ENCODE measurements at places on chromosomes 4 and X.

DNA sequence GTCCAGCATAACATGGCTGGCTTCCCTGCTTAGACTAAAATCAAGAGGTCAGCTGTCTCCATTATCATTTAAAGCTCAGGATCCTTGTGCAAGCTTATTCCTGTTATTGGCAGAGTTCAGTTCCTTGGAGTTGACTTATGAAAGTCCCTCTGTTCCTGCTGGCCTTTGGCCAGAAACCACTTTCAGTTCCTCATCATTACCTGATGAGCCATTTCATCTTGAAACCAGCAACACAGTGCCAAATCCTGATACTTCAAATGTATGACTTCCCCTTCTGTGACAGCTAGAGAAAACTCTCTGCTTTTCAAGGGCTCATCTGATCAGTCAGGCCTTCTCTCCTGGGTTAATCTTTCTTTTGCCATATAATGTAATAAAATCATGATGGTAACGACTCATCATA is 110.6 kb upstream of the FSTL5 start:
- H3K4me1 ChIP-seq, result no peaks in the 10 kb centered on the region
- no peak overlapping the region for H3K27ac ChIP-seq
- no peak overlapping the region for H3K4me3 ChIP-seq
- DNase-seq, result no peak
- no peaks in the 10 kb centered on the region for H3K27me3 ChIP-seq

DNA sequence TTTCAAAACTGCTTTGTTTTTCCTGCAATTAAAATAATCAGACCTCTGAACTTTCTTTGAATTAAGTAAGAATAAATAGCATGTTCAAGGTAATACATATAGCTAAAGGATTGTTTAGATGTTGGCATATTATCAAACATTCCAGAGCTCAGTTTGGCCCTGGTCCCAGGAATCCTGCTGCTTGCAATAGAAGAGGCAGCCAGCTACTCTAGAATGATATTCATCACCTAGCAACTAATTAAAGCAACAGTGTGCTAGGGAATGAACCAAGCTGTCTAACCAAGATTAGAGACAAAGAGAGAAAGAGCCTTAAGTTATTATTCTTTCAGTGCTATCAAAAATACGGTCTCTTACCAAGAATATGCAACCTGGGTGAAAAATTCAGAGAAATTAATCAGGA is 460.9 kb downstream of the GABRG1 start:
- DNase-seq, result no peak
- no peak overlapping the region for H3K4me3 ChIP-seq
- H3K27me3 ChIP-seq, result no peaks in the 10 kb centered on the region
- H3K27ac ChIP-seq, result no peak overlapping the region
- H3K36me3 ChIP-seq, result no peaks in the 10 kb centered on the region

GRCh38 chrX:75107863-75108509 is 48.1 kb downstream of the ABCB7 start:
- H3K27me3 ChIP-seq, result no peaks in the 10 kb centered on the region
- H3K4me3 ChIP-seq, result no peak overlapping the region
- H3K4me1 ChIP-seq, result no peaks in the 10 kb centered on the region
- DNase-seq, result no peak

DNA sequence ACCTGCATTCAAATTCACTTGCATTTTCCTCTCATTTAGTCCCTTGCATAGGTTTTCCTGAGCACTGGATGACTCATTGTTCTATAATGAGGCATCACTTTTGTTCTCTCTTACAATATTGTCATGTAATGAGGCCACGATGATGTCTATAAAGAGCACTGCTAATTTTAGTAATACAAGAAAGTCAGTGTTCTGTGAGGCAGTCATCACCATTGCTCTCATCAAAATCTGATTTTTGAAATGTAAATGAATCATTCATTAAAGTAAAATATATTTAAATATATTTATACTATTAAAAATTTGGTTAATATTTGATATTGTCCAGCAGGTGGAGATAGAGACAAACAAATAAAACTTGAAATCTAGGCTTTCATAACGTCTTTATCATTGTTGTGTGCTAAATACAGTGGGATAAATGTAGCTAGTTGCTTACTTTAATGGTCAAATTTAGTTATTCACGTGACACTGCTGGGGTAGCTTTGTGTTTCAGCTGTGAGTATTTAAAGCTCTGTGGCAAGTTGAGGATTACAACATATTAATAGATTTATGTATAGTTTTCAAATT is 15.4 kb downstream of the HMGB2 start:
- peaks cover 7% of the 10 kb centered on the region for H3K36me3 ChIP-seq
- H3K4me3 ChIP-seq, result no peak overlapping the region
- no peaks in the 10 kb centered on the region for H3K4me1 ChIP-seq
- H3K27me3 ChIP-seq, result no peaks in the 10 kb centered on the region
- H3K27ac ChIP-seq, result no peak overlapping the region
- peak; percentile 43 for DNase-seq

DNA sequence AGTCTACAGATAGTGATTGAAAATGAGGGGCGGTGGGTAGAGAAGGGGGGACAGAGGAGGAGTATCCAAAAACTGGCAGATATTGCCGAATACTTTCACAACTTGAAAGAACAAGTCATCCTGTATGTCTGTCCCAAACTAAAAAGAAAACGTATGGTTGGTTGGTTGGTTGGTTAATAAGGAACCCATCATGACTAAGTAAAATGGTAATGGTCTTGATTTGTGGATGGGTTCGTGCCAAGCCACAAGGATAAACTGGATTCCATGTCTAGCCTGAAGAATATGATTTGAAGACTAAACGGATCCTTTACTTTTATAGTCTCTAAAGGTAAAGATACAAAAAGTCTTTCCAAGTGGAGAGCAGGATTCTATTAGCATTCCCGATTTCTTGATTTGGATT is 208.4 kb downstream of the DCLK2 start:
- H3K36me3 ChIP-seq, result peaks cover 22% of the 10 kb centered on the region
- H3K4me1 ChIP-seq, result no peaks in the 10 kb centered on the region
- no peak for DNase-seq
- no peak overlapping the region for H3K27ac ChIP-seq

DNA sequence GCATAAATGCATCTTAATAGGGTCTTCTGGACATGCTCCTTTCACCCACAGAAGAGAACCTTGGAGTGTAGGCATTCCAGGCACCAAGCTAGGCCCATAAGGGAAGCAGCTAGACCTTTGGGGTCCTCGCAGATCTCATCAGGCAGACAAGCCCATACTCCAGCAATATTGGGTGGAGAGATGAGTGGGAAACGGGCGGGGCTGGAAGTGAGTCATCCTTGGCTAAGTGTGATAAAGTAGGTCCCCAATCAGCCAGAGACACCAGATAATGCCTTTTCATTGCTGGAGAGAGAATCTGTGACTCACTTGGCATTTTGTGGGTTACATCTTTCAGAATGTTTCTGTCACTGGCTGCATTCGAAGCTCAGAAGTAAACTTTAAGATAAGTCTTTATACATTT is 133.3 kb upstream of the MBNL3 start:
- no peaks in the 10 kb centered on the region for H3K4me1 ChIP-seq
- H3K36me3 ChIP-seq, result no peaks in the 10 kb centered on the region
- no peak overlapping the region for H3K27ac ChIP-seq
- no peak for DNase-seq
- H3K4me3 ChIP-seq, result no peak overlapping the region

- no peaks in the 10 kb centered on the region for H3K27me3 ChIP-seq
- H3K36me3 ChIP-seq, result no peaks in the 10 kb centered on the region
- H3K4me3 ChIP-seq, result no peak overlapping the region
- no peak for DNase-seq
These were observed 772.0 kb downstream of the TRIML1 start for GRCh38 chr4:188911199-188911598.

DNA sequence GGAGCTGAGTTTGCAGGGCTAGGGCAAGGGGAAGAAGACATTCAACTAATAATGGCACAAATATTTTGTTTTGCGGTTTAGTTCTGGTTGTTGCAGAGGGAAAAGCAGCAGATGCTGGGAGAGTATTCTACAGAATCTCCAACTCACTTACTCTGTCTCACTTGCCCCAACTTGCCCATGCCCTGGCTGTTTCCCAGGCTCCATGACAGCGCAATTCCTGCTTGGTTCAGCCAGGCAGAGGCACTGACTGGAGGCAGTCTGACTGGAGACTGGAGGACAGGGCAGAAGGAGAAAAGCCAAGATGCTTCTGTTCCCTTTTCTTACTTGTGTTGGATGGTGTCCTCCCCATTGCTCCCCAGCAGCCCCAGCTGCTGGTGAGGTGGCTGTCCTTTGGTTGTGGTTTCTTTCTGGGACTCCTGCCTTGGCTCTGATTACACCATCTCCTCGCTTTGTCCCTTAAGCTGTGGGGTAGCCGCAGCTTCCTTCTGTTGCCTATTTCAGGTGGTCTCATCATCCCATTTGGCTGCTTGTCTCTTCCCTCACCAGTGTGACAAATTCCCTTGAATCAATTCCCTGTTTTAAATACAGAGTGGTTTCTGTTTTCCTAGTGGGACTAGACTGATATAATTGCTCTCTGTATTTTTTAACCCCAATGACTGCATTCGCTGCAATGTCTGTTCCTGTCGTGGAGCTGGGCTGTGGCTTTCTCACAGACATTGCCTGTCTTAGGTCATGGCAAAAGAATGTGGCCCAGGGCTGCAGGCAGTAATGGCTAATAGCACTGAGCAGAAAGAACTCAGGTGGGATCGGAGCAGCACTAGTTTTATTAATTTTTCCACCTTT is 24.2 kb upstream of the RASL11B start:
- H3K4me3 ChIP-seq, result no peak overlapping the region
- H3K27ac ChIP-seq, result no peak overlapping the region
- no peaks in the 10 kb centered on the region for H3K36me3 ChIP-seq
- H3K4me1 ChIP-seq, result no peaks in the 10 kb centered on the region

GRCh38 chrX:21747558-21747957 is 10.4 kb downstream of the SMPX start:
- no peaks in the 10 kb centered on the region for H3K36me3 ChIP-seq
- H3K27ac ChIP-seq, result no peak overlapping the region
- no peak for DNase-seq

GRCh38 chrX:30876367-30876766 is 12.7 kb downstream of the TAB3 start:
- DNase-seq, result no peak
- H3K27me3 ChIP-seq, result no peaks in the 10 kb centered on the region
- no peaks in the 10 kb centered on the region for H3K4me1 ChIP-seq

DNA sequence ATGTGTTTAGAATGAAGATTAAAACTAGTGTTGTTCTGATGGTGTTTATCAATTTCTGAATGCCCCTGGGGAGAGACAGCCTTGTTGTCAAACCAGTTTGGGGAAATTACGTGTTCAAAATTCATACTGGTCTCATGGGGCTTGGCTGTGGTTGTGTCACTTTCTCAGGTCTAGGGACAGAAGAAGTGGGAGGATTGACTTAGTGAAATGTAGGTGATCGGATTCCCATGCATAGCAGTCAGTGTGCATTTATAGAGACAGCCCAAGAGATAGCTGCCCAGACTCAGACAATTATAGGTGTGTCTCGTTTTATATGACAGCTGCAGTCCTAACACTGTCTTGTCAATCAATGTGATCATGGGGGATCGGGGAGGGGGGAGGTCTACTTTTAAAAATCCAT is 94.4 kb upstream of the CLCN4 start:
- no peak overlapping the region for H3K4me3 ChIP-seq
- no peaks in the 10 kb centered on the region for H3K4me1 ChIP-seq
- no peak for DNase-seq
- no peaks in the 10 kb centered on the region for H3K27me3 ChIP-seq
